ENCODE measurements at places on chromosomes 7 and 10.

DNA sequence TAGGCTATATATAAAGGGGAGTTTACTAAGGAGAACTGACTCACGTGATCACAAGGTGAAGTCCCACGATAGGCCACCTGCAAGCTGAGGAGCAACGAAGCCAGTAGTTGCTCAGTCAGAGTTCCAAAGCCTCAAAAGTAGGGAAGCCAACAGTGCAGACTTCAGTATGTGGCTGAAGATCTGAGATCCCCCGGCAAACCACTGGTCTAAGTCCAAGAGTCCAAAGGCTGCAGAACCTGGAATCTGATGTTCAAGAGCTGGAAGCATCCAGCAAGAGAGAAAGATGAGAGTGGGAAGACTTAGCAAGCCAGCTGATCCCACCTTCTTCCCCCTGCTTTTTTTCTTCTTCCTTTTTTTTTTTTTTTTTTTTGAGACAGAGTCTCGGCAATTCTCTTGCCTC, 27.0 kb upstream of the GSDME start:
- DNase-seq, result no peak

DNA sequence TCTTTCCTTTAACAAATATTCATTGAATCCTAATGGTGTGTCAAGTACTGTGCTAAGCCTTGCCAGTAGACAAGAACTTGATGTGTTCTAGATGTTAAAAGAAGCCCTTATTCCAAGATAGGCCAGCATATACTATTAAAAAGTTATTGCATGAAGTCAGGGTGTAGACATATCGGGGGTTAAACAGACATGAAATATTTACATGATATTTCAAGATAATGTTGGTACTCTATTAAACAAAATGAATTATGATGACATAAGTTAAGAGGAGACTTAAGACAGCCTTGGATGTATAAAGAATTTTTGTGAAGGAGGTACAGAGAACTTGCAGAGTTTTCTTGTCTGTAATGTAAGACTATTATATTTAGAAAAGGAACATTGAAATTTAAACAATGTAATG, 44.8 kb downstream of the HDAC9 start:
- no peak for DNase-seq

DNA sequence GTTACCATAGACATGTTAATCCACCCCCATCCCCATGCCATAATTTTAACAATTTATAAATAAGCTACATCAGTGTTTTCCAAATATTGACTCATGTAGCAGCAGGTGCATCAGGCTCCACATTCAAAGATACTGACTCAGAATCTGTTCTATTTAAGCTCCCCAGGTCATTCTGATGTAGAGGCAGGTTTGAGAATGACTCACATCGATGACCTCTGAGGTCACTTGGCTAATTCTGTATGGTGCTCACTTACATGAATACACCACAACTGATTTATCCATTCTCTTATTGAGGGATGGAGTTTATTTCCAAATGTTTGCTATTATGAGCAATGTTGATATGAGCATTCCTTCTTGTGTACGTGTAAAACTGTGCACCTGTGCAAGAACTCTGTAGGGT, 1159.0 kb downstream of the TYW1 start:
- DNase-seq, result no peak

- no peak for DNase-seq
Measured at GRCh38 chr10:21166557-21167287, 269.6 kb upstream of the NEBL start.

DNA sequence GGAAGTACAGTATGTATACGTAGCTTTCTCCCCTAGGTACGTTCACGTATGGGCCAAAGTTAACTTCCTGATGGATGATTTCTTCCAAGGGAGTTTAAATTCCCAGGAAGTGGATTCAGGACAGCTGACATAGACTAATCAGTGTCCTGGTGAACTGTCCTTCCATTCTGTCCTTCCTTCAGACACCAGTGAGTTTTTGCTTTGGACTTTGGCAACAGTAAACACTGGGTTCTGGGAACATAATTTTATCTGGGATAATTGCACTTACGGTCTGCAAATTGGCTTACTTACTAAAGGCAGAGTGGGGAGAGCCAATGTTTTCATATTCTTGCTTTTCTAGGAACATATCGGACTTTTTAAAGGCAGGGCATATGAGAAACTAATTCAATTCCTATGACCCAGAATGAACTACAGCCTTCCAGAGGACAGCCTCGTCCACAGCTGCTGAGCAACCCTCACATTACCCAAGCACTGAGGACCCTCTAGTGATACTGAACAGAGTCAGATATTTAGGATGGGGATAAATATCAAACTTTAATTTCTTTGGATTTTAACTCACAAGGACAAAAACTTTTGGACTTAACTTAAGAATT, 97.9 kb downstream of the RAB18 start:
- DNase-seq, result no peak

DNA sequence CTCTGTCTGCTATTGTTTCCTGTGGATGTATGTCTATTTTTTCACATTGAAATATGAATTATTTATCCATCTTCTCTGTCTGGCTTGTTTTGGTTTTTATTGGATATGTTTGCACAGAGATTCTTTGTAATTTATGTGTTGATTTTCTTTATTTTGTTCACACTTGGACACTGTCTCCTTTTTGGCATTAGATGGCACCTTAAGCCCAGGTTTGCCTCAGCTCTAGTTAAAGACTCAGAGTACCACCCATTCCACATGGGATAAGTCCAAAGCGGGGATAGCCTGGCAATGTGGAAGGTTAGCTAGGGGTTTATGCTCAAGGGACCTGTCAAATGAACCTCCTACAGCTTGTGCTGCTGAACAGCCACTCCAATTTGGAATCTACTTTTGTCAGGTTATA, 14.1 kb downstream of the FEZF1 start:
- no peak for DNase-seq

- no peak for DNase-seq
Measured at GRCh38 chr10:123548770-123549169, 117.4 kb upstream of the GPR26 start.
